ENCODE measurements at places on chromosomes 5 and 9.

- DNase-seq: no peak
These were observed 560.6 kb upstream of the CYLC2 start for GRCh38 chr9:102434545-102434944.

- DNase-seq: no peak
These were observed 136.4 kb downstream of the WDR41 start for GRCh38 chr5:77355751-77356150.

DNA sequence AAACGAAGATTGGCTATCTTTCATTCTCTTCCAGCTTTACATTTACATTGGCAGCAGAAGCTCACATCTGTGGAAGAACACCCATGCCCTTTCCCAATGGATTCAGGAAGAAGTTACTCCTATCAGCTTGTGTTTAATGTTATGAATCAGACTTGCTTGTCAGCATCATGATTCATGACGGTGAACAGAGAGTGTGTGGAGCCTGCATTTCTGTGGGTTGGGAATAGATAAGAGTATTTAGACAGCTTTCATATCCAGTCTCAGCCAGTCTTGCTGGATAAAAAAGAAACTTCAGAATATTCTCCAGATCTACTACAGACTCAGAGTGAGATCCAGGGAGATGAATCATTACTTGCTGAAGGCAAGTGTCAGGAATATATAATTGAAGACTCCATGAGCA is 812.9 kb upstream of the ZNF608 start:
- peak; percentile 94 for DNase-seq

- DNase-seq: no peak
These were observed 46.7 kb upstream of the TMC1 start for GRCh38 chr9:72474676-72475075.

- DNase-seq: no peak
These were observed 582.3 kb downstream of the CAAP1 start for GRCh38 chr9:26310294-26310693.

GRCh38 chr5:147391781-147392180 is 118.1 kb downstream of the DPYSL3 start:
- peak; percentile 18 for DNase-seq

- DNase-seq: no peak
These were observed 188.4 kb downstream of the ADAMTSL1 start for GRCh38 chr9:18662320-18662719.

- no peak for DNase-seq
These were observed 58.2 kb downstream of the PRDM6 start for GRCh38 chr5:123147128-123147715.

GRCh38 chr5:68658810-68659372 is 434.9 kb upstream of the SLC30A5 start:
- DNase-seq: no peak

DNA sequence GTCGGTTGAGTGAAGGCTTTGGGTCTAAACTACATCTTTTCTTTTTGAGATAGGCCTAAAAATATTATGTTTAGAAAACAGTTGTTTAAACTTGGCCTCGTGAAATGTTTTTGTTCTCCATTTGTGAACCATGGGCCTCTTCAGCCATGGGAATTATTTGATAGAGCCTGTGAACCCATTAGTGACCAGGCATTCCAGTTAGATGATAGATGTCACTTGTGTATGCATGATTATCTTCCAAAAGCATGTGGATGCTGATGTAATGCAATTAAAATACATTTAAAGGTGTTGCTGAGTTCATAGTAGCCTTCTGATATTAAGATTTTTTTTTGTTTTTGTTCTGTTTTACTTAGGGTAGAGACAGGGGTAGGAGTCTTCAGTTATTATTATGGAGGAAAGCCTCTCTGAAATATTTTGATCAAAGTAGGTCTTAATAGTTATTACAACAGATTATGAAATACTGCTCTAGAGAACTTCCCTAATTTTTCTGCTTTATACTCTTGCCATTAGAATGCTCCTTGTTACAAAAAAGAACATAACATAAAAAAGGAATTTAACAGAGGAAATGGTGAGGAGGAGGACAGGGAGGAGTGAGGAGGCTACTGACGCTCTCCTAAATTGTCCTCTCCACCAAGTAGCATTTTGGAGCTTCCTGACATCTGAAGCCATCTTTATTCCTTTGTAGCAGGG is 32.9 kb downstream of the CPEB4 start:
- no peak for DNase-seq

GRCh38 chr9:80843028-80843427 is 846.3 kb downstream of the TLE1 start:
- DNase-seq: no peak

GRCh38 chr9:131624636-131625507 is 79.5 kb downstream of the PRRT1B start:
- no peak for DNase-seq

- DNase-seq: no peak
These were observed 41.4 kb upstream of the FAM240B start for GRCh38 chr9:38761339-38761738.

DNA sequence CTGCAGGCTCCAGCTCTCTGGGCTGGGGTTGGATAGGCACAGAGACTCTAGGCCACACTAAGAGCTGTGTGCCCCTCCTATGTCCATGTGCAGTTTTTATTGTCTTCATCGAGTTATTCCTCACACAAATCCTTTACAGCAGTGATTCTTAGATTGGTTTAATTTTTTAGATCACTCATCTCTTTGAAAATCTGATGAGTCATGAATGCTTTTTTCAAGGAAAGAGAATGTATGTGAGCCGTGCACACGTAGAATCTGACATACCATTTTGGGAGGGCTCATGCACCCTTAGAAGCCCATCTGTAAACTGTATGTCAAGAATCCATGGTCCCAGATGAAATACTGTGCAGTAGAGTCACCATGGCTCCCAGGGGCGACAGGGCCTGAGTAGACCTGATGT is 100.7 kb upstream of the S1PR3 start:
- no peak for DNase-seq

DNA sequence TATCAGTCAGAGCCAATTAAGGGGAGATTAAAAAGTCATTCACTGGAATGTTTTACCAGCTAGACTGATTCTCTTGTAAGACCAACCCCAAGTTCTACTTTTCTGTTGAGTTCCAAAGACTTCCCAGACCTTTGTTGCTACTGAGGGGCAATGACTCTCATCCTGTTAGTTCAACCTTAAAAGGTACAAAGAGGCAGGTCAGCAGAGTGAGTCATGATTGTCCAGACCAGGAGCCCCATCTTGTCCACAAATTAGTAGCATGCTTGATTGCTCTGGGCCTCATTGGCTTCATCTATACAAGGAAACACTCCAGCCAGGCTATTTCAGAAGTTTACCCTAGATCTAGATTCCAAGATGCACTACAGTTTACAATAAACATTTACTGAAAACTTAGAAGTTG is 79.9 kb upstream of the IL7R start:
- no peak for DNase-seq

DNA sequence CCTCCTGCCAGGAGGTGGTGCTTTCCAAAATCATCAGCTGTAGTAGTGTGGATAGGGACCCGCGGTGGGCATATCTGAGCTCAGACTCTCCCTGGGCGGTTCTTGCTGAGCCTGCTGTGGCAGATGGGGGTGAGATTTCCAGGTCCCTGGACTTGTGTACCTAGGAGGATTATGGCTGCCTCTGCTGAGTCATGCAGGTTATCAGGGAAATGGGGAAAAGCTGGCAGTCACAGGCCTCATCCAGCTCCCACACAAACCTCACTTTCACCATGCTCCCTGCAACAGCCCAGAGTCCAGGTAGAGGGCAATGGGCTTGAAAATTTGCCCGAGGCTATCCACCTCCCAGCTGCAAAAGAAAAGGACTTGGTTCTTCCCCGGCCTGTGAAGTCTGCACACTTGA is 23.4 kb upstream of the MAMDC2 start:
- DNase-seq: no peak

DNA sequence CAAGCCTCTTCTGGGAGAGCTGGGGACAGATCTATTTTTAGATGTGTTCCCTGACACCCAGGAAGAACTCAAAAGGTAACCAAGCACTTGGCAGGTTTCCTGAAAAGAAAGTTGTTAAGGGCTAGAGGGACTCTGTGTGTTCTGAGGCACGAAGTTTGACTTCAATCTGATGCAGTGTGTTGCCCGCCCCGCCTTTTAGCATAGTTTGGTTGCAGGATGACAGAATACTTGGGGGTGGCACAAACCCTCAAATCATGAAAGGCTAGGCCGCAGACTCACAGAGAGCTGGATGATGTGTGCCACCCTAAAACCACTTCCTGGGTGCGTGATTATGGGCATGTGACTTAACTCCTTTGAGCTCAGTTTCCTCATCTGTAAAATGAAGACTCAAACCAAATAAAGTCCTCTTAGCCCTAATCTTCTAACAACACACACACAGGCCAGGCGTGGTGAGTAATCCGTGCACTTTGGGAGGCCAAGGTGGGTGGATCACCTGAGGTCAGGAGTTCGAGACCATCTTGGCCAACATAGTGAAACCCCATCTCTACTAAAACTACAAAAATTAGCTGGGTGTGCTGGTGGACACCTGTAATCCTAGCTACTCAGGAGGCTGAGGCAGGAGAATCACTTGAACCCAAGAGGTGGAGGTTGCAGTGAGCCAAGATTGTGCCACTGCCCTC is 12.8 kb upstream of the NDFIP1 start:
- DNase-seq: no peak

GRCh38 chr5:146744068-146744745 is 134.3 kb downstream of the PPP2R2B start:
- no peak for DNase-seq

DNA sequence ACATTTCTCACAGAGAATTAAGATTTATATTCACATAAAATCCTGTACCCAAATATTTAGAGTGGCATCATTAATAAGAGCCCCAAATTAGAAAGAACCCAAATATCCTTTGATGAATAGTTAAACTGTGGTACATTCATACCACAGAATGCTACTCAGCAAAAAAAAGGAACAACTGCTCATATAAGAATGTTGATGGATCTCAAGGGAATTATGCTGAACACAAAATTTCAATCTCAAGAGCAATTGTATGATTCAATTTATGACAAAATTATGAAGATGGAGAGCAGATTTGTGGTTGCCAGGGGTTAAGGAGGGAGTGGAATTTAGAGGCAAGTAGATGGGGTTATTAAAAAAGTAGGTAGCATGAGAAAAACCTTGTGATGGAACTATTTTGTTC is 4.5 kb upstream of the PAIP1 start:
- peak; percentile 49 for DNase-seq

- DNase-seq: peak; percentile 6
These were observed 11.0 kb downstream of the SPINK14 start for GRCh38 chr5:148179234-148179824.

DNA sequence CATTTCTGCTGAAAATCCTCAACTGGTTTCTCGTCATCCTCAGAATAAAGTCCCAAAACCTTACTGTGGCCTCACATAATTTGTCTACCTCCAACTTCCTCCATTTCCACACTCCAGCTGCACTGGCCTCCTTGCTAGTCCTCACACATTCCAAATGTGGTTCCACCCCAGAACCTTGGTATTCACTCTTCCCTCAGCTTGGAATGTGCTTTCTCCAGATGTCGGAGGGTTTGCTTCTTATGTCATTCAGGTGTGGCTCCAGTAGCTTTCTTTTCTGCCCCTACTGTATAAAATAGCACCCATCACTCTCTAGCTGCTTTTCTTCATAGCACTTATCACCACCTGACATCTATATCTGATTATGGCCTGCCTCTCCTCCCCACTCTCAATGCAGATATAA is 102.5 kb upstream of the IFNK start:
- no peak for DNase-seq

GRCh38 chr9:93235300-93235960 is 51.5 kb downstream of the WNK2 start:
- DNase-seq: no peak

- DNase-seq: no peak
These were observed 759.7 kb downstream of the BRINP1 start for GRCh38 chr9:118609355-118610044.

- peak; percentile 66 for DNase-seq
These were observed 80.6 kb upstream of the SIMC1 start for GRCh38 chr5:176157656-176158055.

DNA sequence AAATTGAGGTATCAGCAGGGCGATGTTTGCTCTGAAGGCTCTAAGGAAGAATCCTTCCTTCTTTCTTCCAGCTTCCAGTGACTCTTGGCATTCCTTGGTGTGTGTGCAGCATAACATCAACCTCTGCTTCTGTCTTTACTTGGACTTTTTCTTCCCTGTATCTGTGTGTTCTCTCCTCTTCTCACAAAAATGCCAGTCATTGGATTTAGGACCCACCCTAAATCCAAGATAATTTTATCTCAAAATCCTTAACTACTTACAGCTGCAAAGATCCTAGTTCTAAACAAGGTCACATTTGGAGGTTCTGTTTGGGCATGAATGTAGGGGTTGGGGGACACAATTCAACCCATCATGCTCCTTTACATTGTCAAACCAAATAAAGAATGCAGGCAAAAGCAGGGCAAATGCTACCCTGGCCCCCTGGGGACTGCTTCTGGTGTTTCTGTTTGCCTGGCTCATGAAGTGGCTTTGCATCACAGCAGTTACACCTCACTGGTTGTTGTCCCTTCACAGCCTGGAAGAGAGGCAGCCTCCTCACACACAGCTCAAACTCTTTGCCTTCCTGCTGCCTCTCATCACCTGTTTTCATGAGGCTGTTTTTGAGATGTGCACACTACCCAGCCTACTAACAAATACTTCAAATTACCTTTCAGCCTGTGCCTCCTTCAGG is 64.8 kb upstream of the PLCXD3 start:
- no peak for DNase-seq

DNA sequence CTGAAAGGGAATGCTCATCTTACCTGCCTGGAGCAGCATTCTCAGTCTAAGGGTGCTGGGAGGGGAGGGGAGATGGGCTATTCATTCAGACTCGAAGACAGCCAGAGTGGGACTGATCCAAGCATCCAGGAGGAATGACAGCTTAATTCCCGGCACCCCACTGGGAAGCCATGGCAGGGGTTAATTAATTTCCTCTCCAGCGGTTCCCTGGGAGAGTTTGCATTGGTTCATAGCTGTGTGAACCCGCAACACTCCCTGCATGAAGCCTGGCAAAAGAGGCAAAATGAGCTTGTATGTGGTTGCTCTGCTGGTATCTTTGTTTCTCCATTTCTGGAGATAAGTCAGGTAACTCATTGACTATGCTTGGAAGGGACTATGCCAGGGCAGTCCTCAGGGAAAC is 401.0 kb upstream of the SLC24A2 start:
- no peak for DNase-seq

GRCh38 chr5:177086654-177087397 is at the start of gene FGFR4:
FGFR4 (plus strand) TSS chr5:177086915; CDS start chr5:177089603, 2,688 bp downstream.
- DNase-seq: peak; percentile 12

DNA sequence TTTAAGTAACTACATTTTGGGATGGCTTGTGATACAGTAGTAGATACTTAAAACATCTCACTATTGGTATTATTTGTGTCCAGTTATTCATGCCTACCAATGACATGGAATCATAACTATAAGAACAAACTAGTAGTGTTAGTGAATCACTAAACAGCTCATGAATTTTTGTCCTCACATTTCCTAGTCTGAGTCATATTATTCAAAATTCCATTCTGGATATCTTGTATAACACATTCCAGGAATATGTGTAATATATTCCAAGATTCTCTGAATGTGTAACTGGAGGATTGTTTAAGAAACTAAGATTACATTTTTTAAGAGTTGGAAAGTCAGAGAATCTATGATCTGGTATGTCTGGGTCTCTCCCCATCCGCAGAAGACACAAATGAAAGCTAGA is 565.3 kb upstream of the ZNF608 start:
- peak; percentile 88 for DNase-seq

All from fibroblast of skin of left biceps (primary cell).